RCC 7860 (cell line): ENCODE measurements at places on chromosomes 16 and 17.

GRCh38 chr17:49223517-49224197 is 6.9 kb downstream of the PHOSPHO1 start:
- DNase-seq: no peak

DNA sequence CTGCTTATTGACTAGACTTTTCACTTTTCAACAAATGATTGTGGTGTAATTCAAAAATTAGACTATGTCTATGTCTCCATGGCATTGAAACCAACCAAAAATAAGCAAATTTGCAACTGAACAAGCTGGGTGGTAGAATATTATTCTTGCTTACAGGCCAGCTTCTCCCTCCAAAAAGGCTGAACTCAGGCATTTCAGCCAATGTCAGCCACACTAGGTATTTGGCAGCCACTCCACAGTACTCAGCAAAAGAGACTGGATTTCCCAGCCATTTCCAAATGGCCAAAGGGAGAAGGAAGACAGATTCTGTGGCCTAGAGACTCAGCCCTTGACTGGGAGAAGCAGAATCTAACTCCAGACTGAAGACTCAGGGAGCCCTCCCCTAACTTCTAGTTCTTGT is 121.8 kb upstream of the IRX5 start:
- DNase-seq: no peak

GRCh38 chr17:13302983-13303382 is 285.2 kb upstream of the ELAC2 start:
- no peak for DNase-seq

DNA sequence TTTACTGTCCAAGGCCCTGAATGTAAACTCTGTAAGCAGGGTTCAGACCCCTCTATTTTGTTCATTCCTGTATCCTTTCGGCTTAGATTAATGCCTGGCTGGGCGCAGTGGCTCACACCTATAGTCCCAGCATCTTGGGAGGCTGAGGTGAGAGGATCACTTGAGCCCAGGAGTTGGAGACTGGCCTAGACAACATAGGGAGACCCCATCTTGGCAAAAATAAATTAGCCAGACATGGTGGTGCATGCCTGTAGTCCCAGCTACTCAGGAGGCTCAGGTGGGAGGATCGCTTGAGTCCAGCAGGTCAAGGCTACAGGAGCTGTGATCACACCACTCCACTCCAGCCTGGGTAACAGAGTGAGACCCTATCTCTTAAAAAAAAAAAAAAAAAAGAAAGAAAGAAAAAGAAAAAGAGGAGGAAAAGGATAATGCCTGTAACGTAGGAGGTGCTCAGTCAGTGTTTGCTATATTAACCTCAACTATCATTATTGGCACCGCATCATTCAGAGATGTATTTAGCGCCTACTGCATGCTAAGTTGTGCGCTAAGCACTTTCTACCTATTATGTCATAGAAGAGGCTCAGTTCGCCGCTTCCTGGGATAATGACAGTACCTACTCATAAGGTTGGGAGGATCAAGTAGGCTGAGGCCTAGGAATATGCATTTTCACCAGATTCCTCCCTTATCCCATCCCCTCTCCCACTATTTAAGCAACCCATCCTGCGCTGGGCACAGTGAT is 5.0 kb downstream of the SOCS1 start:
- DNase-seq: no peak

GRCh38 chr17:9982159-9982558 is 77.1 kb upstream of the RCVRN start:
- DNase-seq: no peak

DNA sequence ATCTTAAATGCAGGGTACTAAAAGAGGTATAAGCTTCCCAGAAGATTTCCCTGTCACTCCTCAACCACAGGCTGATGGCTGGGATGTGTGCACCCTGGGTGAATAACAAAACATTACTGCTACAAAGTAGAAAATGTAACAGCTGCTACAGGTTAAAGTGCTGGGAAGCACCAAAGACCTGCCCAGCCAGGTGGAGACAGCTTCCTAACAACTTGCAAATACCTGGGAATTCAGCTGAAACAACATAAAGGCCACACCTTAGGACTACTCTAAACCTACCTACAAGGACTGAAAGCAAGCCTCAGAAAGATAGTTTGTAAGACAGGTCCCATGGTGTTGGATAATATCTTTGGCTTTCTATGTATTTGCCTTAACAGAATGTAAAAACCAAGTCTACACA is 118.5 kb downstream of the CEP112 start:
- no peak for DNase-seq

DNA sequence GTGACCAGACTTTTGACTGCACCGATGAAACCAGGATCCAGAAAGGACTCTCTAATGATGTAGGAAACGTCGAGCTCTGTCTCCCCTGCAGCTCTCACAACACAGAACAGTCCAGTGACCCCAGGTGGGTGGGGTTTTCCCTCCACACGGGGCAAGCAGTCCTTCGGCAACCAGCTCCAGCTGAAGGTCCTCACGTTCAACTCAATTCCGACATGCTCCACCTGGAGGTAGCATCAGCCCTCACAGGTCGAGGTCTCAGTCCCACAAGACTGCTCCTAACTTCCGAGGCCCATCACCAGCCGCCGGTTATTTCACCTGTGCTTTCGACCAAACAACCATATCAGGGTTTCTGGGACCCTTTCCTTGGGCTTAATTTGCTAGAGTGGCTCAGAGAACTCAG is 28.2 kb downstream of the ITGAE start:
- DNase-seq: no peak

- no peak for DNase-seq
Measured at GRCh38 chr16:56237451-56237930, 46.2 kb downstream of the GNAO1 start.
